Mucosa of descending colon (tissue), 3 donors: ENCODE measurements at places on chromosomes 4 and X. TPM values are rescaled to one million over a fixed set of nuclear protein-coding genes. Genes with fewer than 3 reads are reported as not detected.

The PRPS2 gene
- total RNA-seq: 56.4 TPM

The NSUN7 gene
- 11.7 TPM for total RNA-seq

The XKRX gene
- 0.73 TPM for total RNA-seq

The CSAG2 gene
- total RNA-seq: not detected

DNA sequence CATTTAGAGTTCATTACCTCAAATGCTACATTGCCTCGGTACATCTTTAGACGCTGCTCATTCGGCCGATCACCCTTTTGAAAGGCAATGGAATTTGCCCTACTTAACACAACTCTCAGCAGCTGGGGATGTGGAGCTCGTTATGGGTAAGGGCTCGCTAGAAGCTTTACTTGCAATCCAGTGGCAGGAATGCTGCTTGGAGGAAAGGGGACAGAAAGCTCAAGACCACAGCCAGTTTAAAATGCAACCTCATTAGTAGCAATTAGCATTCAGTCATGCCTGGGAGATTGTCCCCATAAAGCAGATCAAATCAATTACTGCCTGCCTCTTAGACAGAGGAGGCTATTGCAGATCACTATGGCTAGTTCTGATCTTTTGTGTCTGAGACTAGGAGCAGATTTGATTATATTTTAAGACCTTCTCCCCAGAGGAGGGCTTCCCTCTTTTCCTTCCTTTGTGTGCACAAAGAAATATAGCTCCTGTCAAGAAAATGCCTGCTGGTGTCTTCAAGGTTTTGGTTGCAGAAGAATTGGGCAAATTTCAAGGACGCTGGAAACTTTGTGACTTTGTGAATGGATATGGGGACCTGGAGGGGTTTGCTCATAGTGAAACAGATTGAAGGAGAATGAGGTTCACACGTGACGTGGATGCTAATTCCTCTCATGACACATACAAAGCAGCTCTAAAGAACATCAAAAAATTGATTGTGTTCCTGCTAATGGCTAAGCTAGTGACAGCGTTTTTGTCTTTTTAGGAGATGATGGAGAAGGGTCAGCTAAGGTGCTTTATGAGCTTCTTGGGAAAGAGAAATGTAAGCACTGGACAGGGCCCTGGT is 237.5 kb upstream of the GLRA2 start:
- DNase-seq: no peak

DNA sequence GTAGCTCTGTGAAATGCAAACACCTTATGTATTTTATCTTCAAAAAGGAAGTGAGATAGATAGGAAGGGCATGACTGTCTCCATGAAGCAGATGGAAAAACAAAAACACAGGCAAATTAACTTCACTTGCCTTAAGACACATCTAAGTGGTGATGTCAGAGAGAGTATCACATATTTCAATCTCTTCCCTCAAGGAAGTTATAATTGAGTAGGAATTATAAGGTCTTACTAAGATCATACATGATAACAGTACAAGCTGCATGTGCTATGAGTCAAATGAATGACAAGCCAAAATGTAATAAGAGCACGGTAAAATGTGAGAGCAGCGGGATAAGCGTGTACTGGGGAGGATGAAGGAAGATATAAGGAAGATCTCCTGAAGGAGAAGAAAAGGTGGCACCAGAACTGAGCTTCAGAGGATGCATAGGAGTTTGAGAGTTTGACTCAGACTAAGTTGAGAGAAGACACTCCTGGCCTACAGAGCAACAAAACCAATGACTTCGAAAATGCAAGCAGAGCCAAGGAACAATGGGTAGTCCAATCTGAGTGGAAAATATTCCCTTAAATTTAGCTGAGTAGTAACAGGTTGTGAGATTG is 43.3 kb upstream of the GALNT7 start:
- no peak for DNase-seq

The RPL9 gene
- total RNA-seq: 1,019 TPM

The BEX1 gene
- total RNA-seq: 0.87 TPM

The TAF7L gene
- 0.29 TPM for total RNA-seq

DNA sequence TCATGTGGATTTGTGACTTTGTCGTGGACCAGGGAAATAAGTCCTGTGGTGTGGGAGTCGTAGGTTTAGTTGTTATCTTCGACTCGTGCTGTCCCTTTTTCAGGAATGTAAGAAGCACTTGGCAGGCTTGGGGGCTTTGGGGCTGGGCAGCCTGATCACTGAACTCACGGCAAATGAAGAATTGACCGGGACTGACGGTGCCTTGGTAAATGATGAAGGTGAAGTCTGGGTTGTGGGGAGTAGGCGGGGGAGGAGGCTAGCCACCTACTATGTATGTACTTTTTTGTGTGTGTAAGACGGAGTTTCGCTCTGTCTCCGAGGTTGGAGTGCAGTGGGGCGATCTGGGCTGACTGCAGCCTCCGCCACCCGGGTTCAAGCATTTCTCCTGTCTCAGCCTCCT is 1.2 kb downstream of the TAF1 start:
- no peak for DNase-seq

The PRKG2 gene
- 14.4 TPM for total RNA-seq

DNA sequence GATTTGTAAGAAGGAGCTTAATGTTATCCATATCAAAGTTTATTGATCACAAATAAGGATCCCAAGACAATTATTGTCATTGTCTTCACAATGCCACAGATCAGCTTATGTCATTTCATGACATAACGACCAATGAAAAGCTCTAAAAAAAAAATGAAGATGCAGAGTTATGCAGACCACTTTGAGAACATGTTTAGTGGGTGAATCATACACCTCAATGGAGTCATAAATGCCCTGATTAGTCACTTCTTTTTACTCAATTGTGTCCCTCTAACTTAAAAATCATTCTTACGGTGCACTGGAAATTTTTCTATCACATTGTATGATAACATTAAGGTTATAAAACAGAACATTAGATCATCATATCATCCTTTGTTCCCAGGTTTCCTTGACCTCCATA is 87.6 kb upstream of the GABRG1 start:
- DNase-seq: no peak

DNA sequence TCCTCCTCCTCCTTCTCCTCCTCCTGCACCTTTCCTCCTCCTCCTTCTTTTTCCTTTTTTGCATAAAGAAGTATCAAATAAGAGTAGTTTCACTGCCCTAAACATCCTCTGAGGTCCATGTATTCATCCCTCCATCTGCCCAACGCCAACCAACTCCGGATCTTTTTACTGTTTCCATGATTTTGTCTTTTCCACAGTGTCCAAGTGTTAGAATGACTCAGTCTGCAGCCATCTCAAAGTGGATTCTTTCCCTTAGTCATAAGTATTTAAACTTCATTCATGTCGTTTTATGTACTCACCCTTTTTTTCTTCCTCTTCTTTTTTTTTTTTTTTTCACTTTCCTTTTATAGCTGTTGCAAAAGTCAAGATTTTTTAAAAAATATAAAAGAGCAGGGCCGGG is 12.9 kb downstream of the CSF2RA start:
- DNase-seq: no peak

The UNC5C gene
- total RNA-seq: 4.6 TPM

The HHIP gene
- total RNA-seq: 5.5 TPM

DNA sequence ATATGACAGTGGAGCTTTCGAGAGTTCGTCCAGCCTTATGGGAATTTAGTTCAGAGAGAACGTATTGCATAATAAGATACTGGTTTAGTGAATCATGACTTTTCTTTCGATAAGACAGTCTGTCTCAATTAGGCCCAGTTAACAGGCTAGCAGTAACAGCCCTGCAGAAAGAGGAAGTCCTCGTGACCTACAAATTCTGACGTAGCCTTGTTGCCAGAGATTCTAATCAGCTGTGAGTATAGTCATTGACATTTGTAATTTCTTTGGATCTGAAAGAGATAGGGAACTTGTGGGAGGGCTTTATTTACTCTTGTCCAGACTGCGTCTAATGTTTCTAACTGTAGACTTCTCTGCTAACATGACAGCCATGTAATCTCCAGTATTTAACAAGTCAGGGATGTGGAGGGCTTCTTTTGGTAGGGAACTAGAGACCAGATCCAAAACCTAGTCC is 15.8 kb downstream of the ART3 start:
- no peak for DNase-seq

- no peak for DNase-seq
These were observed 57.3 kb upstream of the USP51 start for GRCh38 chrX:55546956-55547355.

DNA sequence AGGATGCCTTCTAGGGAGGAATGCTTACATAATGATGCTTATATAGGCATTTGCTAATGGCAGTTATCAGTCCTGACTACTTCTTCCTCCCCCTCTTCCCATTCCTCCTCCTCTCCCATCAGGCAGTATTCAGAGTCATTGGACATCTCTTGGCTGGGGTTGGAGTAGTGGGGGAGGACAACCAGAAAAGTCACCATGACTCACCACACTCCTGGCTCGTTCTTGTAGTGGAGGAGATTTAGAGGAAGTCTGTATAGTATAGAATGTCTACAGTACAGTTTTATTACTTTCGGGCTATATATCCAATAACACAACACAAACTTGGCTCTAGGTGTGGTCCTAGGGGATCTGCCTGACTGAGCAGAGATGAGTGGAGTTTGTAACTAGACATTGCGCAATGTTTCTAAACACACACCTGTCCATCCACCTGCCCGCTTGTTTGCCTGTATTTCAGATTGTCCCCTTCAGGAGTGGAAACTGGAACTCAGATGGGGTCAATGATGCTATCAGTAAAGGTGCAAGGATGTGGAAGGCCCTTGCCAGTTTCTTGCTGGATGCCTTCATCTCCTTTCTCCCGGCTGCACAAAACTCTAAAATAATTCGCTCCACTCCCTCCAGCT is 27.9 kb upstream of the KIAA1210 start:
- DNase-seq: peak; percentile 10

The SRPX2 gene
- 3.3 TPM for total RNA-seq

DNA sequence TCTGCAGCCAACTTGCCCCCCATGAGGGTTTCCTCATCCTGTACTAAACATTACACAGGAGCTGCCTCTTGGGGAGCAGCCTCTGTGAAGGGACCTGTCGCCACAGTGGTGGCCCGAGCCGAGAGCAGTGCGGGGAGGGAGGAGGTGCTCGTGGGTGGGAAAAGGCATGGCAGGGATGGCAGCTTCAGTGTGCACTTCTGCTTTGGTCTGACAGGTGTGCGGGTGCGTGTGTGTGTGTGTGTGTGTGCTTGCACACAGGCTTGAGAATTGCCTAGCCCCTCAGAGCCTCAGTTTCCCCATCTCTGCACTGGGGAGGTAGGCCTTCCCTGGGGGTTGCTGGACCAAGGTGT is 3.9 kb downstream of the SH3TC1 start:
- DNase-seq: no peak

GRCh38 chr4:20840648-20841190 is 140.5 kb downstream of the PACRGL start:
- no peak for DNase-seq

DNA sequence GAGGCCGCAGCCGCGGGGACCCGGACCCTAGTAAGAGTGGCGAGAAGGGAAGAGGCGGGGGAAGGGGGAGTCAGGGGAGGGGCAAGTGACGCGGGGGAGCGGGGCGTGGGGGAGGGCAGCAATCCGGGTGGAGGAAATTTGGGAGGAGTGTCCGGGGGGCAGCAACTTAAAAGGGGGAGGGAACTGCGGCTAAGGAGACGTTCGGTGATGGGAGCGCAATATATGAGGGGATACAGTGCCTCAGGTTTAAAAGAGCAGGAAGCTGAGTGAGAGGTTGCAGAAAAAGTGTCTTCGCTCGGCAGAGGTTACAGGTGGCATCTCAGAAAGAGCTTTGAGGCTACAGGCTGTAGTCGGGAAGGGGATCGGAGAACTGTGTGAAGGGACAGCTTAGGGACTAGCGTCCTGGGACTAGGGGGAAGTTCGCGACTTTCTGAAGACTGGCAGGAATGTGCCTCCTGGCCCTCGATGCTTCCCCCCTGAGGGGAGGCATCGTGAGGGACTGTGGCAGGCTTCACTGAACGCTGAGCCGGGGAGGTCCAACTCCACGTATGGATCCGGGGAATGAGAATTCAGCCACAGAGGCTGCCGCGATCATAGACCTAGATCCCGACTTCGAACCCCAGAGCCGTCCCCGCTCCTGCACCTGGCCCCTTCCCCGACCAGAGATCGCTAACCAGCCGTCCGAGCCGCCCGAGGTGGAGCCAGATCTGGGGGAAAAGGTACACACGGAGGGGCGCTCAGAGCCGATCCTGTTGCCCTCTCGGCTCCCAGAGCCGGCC is 519 bp downstream of the FOXO4 start:
- no peak for DNase-seq

The MAGEA2B gene
- total RNA-seq: not detected

- DNase-seq: no peak
These were observed 414.2 kb upstream of the LCORL start for GRCh38 chr4:18435781-18436180.

DNA sequence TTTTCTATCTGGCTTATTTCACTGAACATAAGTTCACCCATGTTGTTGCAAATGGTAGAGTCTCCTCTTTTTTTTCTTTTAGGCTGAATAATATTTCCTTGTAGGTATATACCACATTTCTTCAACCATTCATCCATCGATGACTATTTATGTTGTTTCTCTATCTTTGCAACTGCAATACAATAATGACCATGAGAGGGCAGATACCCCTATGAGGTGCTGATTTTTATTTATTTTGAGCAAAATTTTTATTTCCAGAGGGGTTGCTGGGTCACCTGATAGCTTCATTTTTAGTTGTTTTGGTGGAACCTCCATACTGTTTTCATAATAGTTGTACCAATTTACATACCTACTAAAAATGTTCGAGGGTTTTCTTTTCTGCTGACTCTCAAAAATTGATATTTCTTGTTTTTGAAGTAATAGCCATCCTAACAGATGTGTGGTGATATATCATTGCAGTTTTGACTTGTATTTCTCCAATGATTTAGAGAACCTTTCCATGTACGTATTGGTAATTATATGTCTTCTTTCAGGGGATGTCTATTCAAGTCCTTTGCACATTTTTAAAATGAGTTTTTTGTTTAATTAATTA is 1697.0 kb downstream of the PCDH7 start:
- no peak for DNase-seq

The PROM1 gene
- 52.0 TPM for total RNA-seq
